Pancreas (tissue), 10 donors: ENCODE measurements at places on chromosomes 3 and 15. TPM values are rescaled to one million over a fixed set of nuclear protein-coding genes. Genes with fewer than 3 reads are reported as not detected.

The TTC21A gene
- total RNA-seq, result 5.1 TPM

The C15orf39 gene
- total RNA-seq, result 8.2 TPM

The PRICKLE2 gene
- 6.6 TPM for total RNA-seq

The ZBTB47 gene
- total RNA-seq, result 12.4 TPM

The SCN11A gene
- 0.16 TPM for total RNA-seq

The ACTL6A gene
- total RNA-seq, result 18.3 TPM

The CSTA gene
- not detected for total RNA-seq

The SLC35G2 gene
- 4.4 TPM for total RNA-seq

The POPDC2 gene
- 1.1 TPM for total RNA-seq

The HTD2 gene
- 3.7 TPM for total RNA-seq

The FOXB1 gene
- total RNA-seq, result not detected

The TFRC gene
- total RNA-seq, result 33.4 TPM

The KBTBD8 gene
- 1.4 TPM for total RNA-seq

The AADAC gene
- 2.7 TPM for total RNA-seq

The SHF gene
- total RNA-seq, result 1.1 TPM

The AGBL1 gene
- total RNA-seq, result not detected

The CIP2A gene
- 1.3 TPM for total RNA-seq

The TCAIM gene
- total RNA-seq, result 7.0 TPM

The IL20RB gene
- 0.41 TPM for total RNA-seq

The LYZL4 gene
- total RNA-seq, result not detected

The OXTR gene
- total RNA-seq, result 0.05 TPM

The GOLGA8S gene
- total RNA-seq, result 0.81 TPM

The ZIC1 gene
- not detected for total RNA-seq

The LMAN1L gene
- not detected for total RNA-seq

The GCSAM gene
- 0.25 TPM for total RNA-seq

The SLC12A8 gene
- 11.2 TPM for total RNA-seq

The HHATL gene
- 0.42 TPM for total RNA-seq

The CORO2B gene
- 1.9 TPM for total RNA-seq

The ZNF774 gene
- total RNA-seq, result 5.1 TPM

The PXK gene
- total RNA-seq, result 11.2 TPM

The ZNF639 gene
- total RNA-seq, result 13.2 TPM

The CCDC13 gene
- total RNA-seq, result 0.51 TPM

The COPG1 gene
- 101 TPM for total RNA-seq
